ENCODE measurements at places on chromosomes 11 and 22.

GRCh38 chr11:7444091-7444981 is 41.0 kb upstream of the OLFML1 start:
- H3K4me1 ChIP-seq: no peaks in the 10 kb centered on the region
- H3K4me3 ChIP-seq: no peak overlapping the region
- DNase-seq: no peak
- no peaks in the 10 kb centered on the region for H3K27me3 ChIP-seq
- H3K27ac ChIP-seq: no peak overlapping the region

- peak; percentile 56 for DNase-seq
- no peaks in the 10 kb centered on the region for H3K36me3 ChIP-seq
- no peak within 1 kb of the TSS for H3K27ac ChIP-seq
- no peaks in the 10 kb centered on the region for H3K27me3 ChIP-seq
Measured at GRCh38 chr11:60455531-60456042, at the start of gene MS4A1. Gene MS4A1 (plus strand): TSS chr11:60455847. CDS start chr11:60462375, 6,528 bp downstream.

DNA sequence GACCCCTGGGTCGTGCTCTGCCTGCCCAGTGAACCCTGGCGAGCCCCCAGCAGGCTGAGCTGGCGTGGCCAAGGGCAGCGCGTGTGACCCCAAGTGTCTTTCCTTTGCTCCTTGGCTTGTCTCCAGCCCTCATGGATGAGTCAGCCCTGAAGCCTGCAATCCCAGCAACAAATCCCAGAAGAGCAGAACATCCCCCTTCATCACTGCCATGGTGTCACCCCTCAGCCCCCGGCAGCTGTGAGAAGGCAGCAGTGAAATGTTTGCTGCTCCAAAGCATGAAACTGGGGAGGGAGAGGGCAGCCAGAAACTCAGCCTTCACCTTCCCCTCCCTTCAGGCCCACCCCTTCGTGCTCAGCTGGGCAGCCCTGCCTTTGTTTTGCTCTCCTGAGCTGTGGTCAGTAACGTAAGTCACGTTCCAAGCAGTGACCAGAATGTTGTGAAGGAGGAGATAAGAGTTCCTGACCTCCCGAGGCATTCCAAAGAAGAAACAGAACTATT is 29.8 kb downstream of the ADAMTS15 start:
- DNase-seq: no peak
- no peaks in the 10 kb centered on the region for H3K27me3 ChIP-seq
- no peaks in the 10 kb centered on the region for H3K36me3 ChIP-seq
- H3K4me3 ChIP-seq: no peak overlapping the region
- no peak overlapping the region for H3K27ac ChIP-seq

DNA sequence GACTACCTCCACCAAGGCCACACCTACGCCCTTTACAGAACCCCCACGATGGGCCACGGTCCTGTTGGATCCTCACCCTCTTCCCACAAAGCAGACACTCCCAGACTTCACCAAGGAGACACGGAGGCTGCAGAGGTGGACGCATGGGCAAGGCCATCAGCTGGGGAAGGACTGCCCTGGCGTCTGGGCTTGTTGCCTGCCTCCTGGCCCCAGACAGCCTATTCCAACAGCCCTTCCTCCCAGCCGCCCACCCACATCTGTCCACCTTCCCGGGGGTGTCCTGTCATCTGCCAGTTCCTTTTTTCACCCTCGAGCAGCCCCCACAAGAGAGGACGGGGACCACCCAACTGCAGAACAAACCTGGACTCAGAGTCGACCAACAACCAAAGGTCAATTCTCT is 28.9 kb upstream of the TH start:
- no peak for DNase-seq
- peaks cover 17% of the 10 kb centered on the region for H3K4me1 ChIP-seq
- H3K27ac ChIP-seq: no peak overlapping the region
- H3K4me3 ChIP-seq: no peak overlapping the region
- no peaks in the 10 kb centered on the region for H3K27me3 ChIP-seq

DNA sequence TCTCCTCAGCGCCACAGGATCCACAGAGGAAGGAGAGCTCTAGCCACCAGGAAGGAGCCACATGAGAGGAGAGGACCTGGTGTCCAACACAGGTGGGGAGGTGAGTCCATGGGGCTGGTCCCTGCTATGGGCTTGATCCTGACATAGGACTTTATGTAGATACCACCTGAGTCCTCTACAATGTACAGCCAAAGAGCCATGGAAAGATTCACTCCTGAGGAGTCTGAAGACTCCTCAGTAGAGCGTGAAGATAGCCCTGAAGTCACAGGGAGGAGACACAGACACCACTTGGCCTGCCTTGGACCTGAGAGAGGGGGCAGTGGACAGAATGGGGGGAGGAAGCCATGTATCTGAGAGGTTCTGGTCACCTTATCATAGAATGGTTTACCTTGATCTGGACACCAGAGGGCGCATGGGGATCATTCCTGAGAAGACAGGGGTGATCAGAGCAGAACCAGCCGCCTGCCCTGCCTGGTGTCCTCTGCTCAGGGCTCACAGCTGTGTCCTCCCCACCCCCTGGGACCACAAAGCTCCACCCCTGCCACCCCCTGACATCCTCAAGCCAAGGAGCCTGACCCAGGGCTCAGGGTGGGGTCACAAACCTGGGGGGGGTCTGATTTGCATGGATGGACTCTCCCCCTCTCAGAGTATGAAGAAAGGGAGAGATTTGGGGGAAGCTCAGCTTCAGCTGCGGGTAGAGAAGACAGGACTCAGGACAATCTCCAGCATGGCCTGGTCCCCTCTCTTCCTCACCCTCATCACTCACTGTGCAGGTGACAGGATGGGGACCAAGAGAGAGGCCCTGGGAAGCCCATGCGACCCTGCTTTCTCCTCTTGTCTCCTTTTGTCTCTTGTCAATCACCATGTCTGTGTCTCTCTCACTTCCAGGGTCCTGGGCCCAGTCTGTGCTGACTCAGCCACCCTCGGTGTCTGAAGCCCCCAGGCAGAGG is 77.0 kb downstream of the ZNF280B start:
- H3K27me3 ChIP-seq: peaks cover 11% of the 10 kb centered on the region
- H3K4me3 ChIP-seq: no peak overlapping the region
- H3K27ac ChIP-seq: no peak overlapping the region
- no peaks in the 10 kb centered on the region for H3K36me3 ChIP-seq
- DNase-seq: peak; percentile 54
- no peaks in the 10 kb centered on the region for H3K4me1 ChIP-seq

- peak; percentile 68 for DNase-seq
- H3K27me3 ChIP-seq: peaks cover 5% of the 10 kb centered on the region
- H3K4me1 ChIP-seq: no peaks in the 10 kb centered on the region
- H3K4me3 ChIP-seq: no peak overlapping the region
- H3K36me3 ChIP-seq: no peaks in the 10 kb centered on the region
- H3K27ac ChIP-seq: no peak overlapping the region
Measured at GRCh38 chr11:71563406-71563805, 2.0 kb upstream of the KRTAP5-10 start.

- no peaks in the 10 kb centered on the region for H3K27me3 ChIP-seq
- H3K36me3 ChIP-seq: no peaks in the 10 kb centered on the region
- H3K27ac ChIP-seq: no peak overlapping the region
- H3K4me1 ChIP-seq: peaks cover 31% of the 10 kb centered on the region
Measured at GRCh38 chr11:35033011-35033410, 106.0 kb upstream of the CD44 start.

DNA sequence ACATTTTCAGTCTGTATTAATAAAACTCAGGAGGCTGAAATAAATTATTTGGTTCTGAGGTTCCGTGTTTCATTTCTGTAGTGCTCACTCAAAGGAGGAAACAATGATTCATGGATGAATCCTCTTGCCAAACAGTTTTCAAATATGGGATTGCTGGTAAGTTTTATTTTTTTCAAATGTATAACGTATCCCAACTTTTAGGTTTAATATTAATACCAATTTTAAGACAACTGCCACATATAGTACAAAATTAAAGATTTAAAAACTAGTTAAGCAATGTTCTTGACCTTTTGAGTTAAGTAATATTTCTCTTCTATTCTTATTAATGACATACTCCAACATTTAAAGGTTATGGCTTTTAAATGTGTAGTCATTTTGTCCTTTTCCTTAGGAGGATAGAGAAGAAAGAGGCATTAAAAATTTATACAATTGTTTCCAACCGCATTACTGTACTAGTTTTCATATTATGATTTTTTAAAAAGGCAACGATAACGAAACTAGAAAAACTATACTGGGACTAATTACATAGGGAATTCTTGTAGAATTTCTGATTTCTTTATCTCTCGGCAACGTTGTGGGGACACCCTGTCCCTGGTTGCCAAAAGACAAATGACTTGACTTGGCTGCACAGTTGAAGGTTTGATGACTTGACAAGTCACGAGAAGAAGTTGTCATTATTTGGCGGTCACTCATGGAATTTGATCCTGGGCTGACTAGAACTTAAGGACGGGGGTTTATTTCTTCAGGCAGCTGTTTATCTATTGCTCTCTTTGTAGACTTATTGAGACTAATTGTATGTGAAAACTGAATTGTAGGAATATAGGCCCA is 69.1 kb upstream of the ADSL start:
- peak; percentile 20 for DNase-seq
- peak overlapping the region; percentile 82 for H3K27ac ChIP-seq
- peaks cover 62% of the 10 kb centered on the region for H3K36me3 ChIP-seq
- H3K27me3 ChIP-seq: no peaks in the 10 kb centered on the region
- peaks cover 8% of the 10 kb centered on the region for H3K4me1 ChIP-seq
- peak overlapping the region; percentile 79 for H3K4me3 ChIP-seq

- peak overlapping the region; percentile 27 for H3K4me3 ChIP-seq
- H3K4me1 ChIP-seq: peaks cover 31% of the 10 kb centered on the region
- no peak overlapping the region for H3K27ac ChIP-seq
- peak; percentile 83 for DNase-seq
- H3K27me3 ChIP-seq: no peaks in the 10 kb centered on the region
- H3K36me3 ChIP-seq: no peaks in the 10 kb centered on the region
Measured at GRCh38 chr11:46238967-46239800, 38.3 kb upstream of the CREB3L1 start.

GRCh38 chr11:94922321-94923003 is 50.9 kb downstream of the CWC15 start:
- peak; percentile 90 for DNase-seq
- peaks cover 3% of the 10 kb centered on the region for H3K4me1 ChIP-seq
- no peak overlapping the region for H3K27ac ChIP-seq
- no peaks in the 10 kb centered on the region for H3K27me3 ChIP-seq
- no peaks in the 10 kb centered on the region for H3K36me3 ChIP-seq

DNA sequence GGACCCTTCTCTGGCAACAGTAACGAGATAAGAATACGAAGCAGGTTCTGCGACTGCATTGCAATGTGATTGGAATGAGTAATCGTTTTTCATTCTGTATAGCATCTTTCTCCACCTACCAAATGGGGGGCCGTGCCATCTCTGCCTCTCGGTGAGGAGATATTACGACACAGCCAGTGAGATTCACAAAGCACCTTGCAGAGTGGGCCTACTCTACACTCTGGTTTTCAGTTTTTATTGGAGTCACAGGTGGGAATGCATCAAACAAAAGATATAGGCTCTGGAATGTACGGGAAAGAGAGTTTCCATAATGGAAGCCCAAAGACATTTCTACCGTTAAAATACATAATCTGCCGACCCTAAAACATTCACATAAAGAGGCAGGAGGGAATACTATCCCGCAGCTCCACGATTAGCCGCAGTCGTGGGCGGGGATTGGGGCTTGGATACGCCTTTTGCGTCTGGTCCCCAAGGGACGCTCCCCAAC is 423 bp upstream of the RTN3 start:
- H3K4me1 ChIP-seq: peaks cover 37% of the 10 kb centered on the region
- DNase-seq: peak; percentile 42
- H3K27ac ChIP-seq: peak overlapping the region; percentile 85
- H3K27me3 ChIP-seq: no peaks in the 10 kb centered on the region

DNA sequence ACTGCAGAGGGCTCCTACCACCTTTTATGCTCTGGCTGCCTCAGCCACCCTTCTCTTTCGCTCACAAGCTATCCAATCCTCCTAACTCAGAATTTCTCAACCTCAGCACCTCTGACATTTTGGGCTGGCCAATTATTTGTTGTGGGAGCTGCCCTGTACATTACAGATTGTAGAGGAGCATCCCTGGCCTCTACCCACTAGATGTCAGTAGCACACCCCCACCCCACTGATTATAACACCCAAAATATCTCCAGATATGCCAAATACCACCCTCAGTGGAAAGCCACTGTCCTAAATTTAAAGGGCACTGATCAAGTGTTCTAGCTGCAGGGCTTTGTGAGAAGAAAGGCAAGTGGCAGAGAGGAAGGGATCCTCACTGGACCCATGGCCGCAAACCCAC is 443.1 kb downstream of the SOX6 start:
- H3K36me3 ChIP-seq: no peaks in the 10 kb centered on the region
- H3K27ac ChIP-seq: no peak overlapping the region
- peaks cover 3% of the 10 kb centered on the region for H3K27me3 ChIP-seq
- no peak overlapping the region for H3K4me3 ChIP-seq
- no peak for DNase-seq

DNA sequence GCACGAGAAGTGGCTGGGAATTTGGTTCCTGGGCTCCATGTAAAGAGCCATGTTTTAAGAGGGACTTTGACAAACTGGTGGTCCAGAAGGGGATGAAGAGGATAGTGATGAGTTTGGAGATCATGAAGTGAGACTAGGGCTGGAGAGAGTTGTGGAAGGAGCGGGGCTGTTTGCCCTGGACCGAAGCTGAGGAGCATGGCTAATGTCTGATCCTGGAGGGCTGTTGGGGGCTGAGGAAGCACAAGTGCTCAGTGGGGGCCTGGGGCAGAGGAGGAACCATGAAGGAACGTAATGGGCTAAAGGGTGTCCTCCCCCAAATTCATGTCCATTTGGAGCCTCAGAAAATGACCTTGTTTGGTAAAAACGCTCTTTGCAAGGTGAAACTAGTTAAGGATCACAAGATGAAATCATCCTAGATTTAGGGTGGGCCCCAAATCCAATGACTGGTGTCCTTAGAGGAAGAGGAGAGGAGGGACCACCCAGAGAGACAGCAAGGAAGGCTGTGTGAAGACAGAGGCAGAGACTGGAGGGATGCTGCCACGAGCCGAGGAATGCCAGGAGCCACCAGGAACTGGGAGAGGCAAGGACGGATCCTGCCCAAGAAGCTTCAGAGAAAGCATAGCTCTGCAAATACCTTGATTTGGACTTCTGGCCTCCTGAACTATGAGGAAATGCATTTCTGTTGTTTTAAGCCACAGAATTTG is 107.3 kb upstream of the LMO1 start:
- no peak overlapping the region for H3K27ac ChIP-seq
- no peaks in the 10 kb centered on the region for H3K4me1 ChIP-seq
- H3K4me3 ChIP-seq: no peak overlapping the region
